Neuronal stem cell (in vitro differentiated cells): ENCODE measurements at places on chromosomes 11 and 22.

- DNase-seq = no peak
These were observed 38.1 kb upstream of the PRDM11 start for GRCh38 chr11:45108070-45109064.

DNA sequence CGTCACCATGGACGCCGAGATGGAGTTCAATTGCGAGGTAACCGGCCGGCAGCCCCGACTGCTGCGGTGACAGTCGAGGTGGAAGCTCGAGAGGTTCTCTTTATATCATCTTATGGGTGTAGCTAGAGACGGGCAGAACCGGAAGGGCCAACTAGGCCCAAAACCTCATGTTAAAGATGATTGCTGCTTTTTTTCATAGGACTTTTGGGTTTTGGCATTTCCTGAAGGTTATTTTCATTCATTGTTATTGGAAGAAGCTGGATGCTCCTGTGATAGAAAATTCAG lies 585 bp downstream of the NF2 start:
- DNase-seq = no peak

- peak; percentile 77 for DNase-seq
These were observed 13.0 kb upstream of the CYB5R3 start for GRCh38 chr22:42661985-42662831.

GRCh38 chr11:47411884-47412746 lies 3.7 kb downstream of the SLC39A13 start:
- no peak for DNase-seq

DNA sequence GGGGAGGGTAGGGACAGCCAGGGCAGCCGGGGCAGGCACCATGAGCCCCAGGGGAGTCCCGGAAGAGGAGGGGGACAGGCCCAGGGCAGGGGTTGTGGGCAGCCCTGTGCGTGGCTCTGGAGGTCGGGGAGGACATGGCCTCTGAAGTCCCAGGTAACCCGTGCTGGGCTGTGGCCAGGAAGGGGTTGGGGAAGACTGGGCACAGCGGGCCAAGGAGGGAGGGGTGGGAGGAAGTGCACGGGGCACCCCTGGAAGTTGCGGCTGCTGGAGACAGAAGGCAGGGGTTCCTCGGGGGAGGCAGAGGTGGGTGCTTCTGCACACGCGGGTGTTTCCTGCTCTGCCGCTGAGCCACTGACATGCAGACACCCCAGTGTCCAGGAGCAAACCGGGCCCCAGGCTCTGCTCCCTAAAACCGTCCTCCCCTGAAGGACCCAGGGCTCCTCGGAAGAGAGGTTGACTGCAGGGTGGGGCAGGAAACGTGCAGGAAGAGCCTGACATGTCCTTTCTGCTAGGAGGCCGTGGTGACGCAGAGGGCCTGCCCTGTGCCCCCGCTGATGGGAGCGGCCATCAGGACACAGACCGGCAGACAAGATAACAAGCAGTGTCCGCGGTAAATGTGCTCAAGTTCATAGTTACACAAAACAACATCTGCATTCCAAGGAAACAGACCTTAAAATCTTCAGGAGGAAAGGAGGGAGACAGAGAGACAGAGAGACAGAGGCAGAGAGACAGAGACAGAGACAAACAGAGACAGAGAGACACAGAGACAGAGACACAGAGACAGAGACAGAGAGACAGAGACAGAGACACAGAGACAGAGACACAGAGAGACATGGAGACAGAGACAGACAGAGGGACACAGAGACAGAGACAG lies 5.7 kb downstream of the TNNI2 start:
- DNase-seq = no peak

DNA sequence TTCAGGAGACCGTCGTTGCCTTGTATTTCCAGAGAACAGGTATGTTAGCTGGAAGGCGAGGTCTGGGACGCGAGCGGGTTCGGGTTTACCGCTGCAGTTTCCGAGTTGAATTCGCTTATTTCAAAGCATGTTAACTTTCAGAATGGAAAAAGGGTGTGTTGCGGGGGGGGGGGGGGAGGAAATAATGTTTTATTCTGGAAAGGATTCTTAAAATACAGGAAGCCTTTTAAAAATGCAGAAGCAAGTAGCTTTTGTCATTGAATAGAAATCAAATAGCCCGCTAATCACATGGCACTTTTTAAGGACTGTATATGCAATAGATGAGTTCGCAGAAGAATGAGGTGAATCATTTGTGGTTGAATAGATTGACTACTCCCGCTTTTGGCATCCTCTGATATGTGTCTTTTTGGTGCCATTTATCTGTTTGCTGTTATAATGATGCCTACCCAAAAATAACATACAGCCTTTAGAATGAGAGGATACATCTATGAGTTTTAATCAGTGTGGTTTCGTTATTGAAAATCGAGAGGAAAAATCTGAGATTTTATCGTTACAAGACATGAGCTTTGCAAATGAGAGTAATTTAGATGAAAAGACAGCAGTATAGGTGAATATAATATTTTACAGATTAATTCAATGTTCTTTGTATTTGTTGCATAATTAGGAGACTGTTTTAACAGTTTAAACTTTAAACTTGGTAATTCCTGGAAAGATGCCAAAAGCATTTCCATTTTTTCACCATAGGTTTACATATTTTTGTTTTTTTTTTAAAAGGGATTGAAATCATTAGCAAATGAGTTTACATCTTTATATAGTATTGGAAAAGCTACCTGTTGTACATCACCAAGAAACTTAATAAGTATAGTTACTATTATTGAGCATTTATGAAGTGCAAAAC lies 1.7 kb downstream of the PDE3B start:
- no peak for DNase-seq

DNA sequence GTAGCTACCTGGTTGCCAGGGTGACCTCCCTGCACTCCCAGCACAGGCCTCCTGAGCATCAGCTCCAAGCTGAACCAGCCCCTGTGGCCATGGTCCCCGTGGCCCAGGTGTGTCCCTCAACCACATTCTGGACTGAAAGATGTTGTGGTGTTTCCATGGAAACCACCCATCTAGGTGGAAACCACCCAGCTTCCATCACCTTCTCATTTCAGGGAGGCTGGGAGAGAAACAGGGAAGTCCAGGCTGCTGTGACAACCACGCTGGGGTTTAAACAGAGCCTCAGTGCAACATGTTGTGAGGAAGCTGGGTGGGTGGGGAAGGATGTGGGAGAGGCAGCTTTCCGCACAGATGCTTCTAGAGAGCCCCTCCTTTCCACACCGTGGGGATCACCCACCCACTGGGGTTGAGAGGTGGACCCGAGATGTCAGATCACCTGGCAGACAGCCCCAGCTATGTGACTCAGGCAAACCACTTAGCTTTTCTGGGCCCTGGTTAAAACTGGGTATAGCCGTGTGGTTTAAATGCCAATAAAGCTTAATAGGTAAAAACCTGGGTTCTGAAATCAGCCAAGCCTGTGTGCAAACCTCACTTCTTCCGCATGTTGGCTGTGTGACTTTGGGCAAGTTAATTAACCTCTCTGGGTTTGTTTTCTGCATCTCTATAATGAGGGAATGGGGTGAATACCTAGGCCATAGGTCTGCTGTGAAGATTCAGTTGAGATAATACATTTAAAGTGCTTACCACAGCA lies 46.4 kb downstream of the CD82 start:
- no peak for DNase-seq

- DNase-seq = no peak
These were observed 93.3 kb downstream of the BRD1 start for GRCh38 chr22:49734390-49734789.

GRCh38 chr22:19397734-19398104 lies 33.8 kb downstream of the HIRA start:
- DNase-seq = no peak

- DNase-seq = peak; percentile 26
These were observed 539 bp downstream of the SLC35C1 start for GRCh38 chr11:45805305-45806071.

- DNase-seq = no peak
These were observed 12.0 kb downstream of the IL18BP start for GRCh38 chr11:72010529-72011233.

- DNase-seq = peak; percentile 47
These were observed 29.2 kb upstream of the KLHL35 start for GRCh38 chr11:75462117-75462653.

DNA sequence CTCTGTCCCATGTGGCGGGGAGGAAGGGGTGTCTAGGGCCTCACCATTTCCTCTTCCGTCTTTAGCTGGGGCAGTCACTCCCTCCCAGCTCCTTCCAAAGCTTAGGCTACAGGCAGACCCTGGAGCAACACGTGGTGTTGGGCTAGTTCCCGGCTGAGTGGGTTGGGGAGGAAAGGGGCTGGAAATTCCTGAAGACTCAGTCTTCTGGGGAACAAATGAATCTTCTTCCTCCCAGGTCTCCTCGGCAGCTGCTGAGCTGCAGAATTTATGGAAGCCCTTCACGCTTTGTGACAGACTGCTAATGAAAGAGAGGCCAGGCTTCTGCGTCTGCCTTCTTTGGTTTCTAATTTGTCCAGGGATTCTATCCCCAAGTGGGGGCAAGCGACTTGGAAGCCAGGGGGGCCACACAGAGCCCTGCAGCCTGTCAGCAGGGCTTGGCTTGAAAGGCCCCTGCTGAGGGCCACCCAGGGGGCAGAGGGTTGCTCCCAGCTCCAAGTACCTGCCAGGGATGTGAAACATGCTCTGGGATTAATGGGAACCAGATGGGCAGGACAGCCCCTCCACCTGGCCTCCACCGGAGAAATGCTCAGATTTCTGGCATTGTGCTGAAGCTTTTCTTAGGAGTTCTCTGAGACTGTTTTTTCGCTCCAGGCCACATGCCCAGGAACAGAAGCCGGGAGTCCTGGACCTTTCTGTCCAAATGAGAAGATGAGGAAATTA lies 123.1 kb downstream of the PKNOX2 start:
- DNase-seq = no peak

- no peak for DNase-seq
These were observed 172.8 kb downstream of the FAM181B start for GRCh38 chr11:82560836-82561235.

- DNase-seq = no peak
These were observed 208.0 kb downstream of the CASP12 start for GRCh38 chr11:104690241-104690640.

DNA sequence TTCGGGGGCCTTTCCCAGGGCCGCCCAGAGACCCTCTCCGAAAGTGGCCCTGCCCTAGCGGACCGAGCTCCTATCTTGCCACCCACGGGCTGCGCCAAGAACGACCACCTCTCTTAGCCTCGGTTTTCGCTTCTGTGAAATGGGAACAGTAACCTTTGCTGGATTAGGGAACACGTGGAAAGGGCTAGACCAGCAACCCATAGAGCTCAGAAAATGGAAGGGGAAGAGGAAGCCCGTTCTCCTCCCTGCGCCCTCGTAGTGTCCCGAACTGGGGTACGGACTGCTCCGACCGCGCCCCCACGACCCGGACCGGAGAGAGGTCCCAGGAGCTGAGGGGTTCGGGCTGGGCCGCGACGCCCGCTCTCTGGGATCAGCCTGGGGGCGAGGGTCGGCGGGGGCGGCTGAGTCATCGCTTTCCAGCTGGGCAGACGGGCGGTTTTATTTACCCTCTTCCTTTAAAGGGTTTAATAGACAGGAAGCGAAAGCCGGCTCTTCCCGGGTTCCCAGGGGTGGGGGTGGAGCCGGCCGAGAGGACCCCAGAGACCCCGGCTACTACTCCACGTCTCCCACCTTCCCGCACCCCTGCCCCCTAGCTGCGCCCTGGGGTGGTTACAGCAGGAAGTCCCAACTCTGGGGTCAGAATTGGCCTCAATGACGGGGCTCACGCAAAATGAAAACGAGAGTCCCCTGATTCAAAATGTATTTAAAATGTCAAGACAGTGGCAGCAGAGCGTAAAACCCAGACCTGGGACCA lies 907 bp upstream of the PHLDA2 start:
- DNase-seq = peak; percentile 18

- DNase-seq = peak; percentile 50
These were observed 298.3 kb downstream of the NTM start for GRCh38 chr11:131668500-131669400.

DNA sequence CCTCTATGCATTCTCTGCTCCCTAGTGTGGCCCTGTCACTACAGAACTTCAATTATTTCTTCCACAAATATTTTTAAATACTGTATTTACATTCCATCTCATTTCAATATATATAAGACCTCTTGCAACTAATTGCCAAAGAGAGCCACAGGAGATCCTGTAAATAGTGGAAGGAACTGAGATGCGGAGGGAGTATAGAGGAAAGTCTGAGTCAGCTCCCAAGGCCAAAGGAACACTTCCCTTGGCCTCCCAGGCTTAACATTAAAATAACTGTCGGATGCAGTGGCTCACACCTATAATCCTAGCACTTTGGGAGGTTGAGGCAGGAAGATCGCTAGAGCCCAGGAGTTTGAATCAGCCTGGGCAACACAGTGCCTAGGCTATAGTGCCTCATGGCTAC lies 31.2 kb downstream of the RBFOX2 start:
- no peak for DNase-seq

- DNase-seq = no peak
These were observed 252.2 kb upstream of the MTNR1B start for GRCh38 chr11:92717240-92717639.

GRCh38 chr11:75497788-75498409 lies 27.8 kb downstream of the GDPD5 start:
- no peak for DNase-seq

GRCh38 chr11:17389957-17390649 lies 1.6 kb upstream of the KCNJ11 start:
- DNase-seq = no peak

DNA sequence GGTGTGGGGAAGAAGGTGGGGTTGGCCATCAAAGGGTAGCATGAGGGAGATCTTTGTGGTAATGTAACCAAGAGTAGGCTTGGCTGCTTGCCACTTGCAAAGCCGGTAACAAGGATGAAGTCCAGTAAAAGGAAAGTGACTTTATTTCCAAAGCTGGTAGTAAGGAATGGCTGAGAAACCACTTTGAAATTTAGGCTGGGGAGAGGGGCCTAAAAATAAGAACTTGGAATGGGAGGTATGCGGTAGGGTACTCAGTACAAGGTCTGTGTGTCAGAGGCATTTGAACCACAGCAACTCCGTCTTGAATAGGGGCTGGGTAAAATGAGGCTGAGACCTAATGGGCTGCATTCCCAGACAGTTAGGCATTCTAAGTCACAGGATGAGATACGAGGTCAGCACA lies 216.0 kb upstream of the ISX start:
- DNase-seq = no peak

DNA sequence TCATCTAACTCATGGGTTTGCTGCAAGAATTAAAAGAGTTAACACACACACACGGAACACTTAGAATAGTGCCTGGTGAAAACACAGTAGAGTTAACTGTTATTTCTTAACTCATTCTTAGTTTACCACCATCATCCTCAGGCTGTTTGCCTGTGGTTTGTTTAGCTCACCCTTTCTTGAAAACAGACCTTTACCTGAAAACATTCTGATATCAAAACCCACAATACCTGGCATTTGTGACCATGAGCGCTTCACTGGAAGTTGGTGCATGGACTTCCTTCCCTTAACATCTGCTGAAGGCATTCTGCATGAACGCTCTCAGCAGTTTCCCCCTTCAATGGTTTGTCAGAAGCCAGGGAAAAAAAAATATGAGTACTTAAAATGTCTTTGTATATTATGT lies 256.0 kb downstream of the ETS1 start:
- no peak for DNase-seq

GRCh38 chr22:50498322-50498890 lies 9.1 kb downstream of the LMF2 start:
- peak; percentile 59 for DNase-seq

DNA sequence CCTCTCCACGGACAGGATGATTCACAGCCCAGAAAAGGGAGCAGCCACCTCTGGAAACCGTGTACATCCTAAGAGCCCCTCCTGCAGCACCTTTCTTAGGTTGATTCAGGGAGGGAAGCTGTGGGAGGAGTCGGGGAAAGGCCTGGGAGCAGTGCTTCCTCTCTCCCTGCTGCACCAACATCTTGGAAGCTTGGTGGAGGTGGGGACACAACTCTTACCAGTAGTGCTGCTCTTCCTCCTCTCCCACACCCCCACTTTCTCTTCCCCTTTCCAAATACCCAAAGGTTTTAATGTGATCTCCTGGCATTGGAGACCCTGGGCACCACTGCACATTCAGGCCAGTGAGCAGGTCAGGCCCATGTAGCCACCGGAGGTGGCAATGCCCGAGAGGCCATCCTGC lies 46.4 kb upstream of the HORMAD2 start:
- DNase-seq = no peak
